GM12864 (cell line): ENCODE measurements at places on chromosomes 6 and 20.

- DNase-seq = no peak
Observed at GRCh38 chr6:167664678-167665660, 161.7 kb upstream of the AFDN start.

- DNase-seq = no peak
Observed at GRCh38 chr6:155040154-155040553, 45.0 kb downstream of the TIAM2 start.

DNA sequence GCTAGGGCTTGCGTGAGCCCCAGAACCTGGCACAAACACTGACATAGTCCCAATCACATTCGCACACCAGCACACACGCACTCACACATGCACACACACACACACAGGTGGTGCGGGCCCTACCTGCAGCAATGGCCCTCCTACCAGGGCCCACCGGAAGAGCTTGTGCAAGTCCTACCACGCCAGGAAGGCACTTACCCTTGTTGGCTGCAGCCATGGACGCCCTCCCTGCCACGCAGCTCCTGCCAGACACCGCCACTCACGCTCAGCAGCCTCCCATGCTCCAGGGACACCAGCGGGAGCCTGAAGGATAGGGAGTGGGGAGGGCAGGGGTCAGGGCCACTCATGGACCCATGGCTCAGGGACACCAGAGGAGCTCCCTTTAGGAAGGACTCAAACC lies 7.7 kb downstream of the ADISSP start:
- no peak for DNase-seq

- DNase-seq = no peak
Observed at GRCh38 chr20:11881449-11881848, 36.2 kb upstream of the BTBD3 start.

DNA sequence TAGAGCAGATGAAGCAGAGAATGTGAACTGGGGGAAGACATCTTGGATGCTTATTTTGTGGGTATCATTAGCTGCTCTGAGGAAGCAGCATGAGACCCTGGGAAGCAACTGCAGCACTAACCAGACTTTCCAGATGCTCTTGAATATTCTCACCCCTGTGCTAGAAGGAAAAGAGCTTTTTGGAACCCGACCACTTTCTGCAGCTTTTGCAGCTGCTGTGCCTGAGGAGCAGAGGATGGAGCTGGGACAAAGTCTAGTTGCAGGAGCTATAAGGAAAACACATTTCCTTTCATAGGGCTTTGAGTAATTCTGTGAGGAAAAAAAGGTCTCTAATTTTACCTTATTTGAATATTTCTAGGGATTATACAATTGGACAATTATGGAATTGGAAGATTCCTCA lies 369.7 kb downstream of the CD109 start:
- no peak for DNase-seq
